Stimulated activated CD8-positive, alpha-beta memory T cell treated with anti-CD3 and anti-CD28 coated beads, Interleukin-4, amount 100 ng/mL, for 1 hour (primary cell): ENCODE measurements at places on chromosomes 3 and 15.

- DNase-seq = no peak
Measured at GRCh38 chr3:184169896-184170875, 4.5 kb upstream of the AP2M1 start.

DNA sequence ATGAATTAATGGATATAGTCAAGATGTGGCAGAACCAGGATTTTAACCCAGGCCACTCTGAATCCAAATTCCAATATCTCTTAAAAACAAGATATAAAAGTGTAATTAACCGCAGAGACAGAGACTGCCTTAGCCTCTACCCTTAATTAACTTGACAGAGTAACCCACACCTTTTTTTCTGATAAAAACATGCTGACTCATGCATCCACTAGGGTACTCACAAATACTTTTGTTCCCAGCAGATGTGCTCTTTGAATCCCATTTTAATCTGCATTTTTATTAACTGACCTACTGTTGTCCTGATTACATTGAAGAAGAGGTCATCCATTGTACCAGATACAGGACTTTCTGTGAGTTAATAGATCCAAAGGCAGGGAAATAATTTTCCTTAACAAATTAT, 278.3 kb downstream of the CHL1 start:
- no peak for DNase-seq

- DNase-seq = no peak
Measured at GRCh38 chr3:175585898-175586297, 726.8 kb downstream of the NAALADL2 start.

DNA sequence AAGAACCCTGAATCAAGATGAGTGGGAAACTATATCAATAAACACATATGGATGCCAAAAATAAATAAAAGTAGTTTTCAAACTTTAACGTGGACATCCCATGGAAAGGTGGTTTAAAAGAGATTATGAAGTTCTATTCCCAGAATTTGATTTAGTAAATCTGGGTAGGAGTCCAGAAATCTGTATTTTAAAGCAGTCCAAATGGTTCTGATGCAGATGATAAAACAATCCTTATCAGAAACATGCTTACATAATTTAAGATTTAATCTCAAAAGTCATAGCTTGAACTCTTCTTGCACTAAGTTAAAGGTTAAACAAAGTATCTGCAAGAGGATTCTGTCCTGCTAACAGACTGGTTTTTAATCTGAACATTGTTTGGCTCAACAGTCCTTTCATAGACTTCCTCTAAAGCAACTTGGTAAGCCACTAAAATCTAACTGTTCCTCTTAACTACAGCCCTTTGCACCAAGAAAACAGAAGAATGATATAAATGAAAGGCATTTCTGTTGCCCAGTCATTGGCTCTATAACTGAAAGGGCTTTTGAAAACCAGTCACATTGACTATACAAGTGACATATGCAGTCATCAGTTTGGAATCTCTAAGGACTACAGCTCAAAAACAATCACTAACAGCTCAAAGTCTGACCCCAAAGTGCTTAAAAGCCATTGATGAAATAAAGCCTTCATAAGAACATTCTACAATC, 23.4 kb upstream of the MAP4 start:
- no peak for DNase-seq

DNA sequence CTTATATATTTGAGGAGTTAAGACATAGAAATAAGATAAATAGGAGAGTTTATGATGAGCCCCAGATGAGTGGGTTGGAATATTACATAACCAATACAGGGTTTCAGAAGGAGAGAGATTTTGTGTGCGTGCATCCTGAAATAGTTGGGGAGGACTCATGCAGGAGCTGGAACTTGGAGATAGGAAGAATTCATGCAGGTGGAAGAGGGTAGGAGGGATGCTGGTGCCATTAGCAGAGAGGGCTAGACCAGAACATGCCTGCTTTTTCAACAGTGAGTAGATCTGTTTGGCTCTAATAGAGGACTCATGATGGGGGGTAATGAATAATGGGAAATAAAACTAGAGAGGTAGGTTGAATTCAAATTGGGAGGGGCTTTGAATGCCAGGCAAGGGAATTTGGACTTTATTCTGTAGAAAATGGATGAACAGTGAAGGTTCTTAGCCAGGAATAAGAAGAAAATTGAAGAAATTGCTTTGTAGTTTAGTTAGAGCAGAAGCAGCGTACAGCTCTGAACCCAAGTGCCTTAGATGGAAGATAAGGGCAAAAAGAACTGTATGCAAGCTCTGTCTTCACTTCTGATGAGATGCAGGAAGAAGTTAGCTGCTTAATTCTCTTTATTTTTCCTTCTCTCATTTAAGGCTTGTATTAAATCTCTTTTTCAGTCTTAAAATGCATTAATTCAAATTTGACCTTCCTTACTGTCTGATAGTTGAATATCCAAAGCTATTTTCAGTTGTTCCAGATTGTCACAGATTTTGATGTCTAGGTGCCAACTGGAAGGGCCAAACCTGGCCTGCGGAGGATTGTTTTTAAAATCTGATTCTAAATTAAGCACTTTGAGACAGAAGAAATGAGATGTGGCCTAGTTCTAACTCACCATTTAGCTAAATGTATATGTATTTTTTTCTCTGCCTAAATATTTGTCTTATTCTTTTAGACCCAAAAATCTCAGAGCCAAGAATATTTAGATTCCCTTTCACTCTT, 86.3 kb downstream of the PPM1L start:
- DNase-seq = no peak

DNA sequence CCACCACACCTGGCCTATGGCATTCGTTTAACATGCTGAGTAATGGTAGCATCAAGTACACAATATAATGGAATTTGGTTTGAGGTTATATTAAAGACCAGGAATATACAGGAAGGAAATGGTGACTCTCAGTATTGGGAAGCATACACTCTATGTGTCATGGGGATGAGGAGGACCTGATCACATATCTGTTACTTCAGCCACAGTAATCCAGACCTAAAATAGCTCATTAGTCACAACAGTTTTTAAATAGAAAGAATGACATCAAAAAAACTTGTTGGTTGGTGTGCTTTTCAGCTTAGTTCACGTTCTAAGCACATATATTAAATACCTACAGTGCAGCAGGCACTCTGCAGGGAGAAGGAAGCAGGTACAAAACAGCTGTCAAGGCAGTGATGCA, 52.5 kb upstream of the ATP2C1 start:
- DNase-seq = no peak

- no peak for DNase-seq
Measured at GRCh38 chr3:114451051-114451451, 157.2 kb downstream of the TIGIT start.

GRCh38 chr3:63043631-63044030, 168.4 kb upstream of the CADPS start:
- DNase-seq = no peak

- DNase-seq = no peak
Measured at GRCh38 chr15:25643120-25643519, 204.3 kb upstream of the UBE3A start.

GRCh38 chr3:18301781-18302180, 123.4 kb downstream of the SATB1 start:
- DNase-seq = no peak

DNA sequence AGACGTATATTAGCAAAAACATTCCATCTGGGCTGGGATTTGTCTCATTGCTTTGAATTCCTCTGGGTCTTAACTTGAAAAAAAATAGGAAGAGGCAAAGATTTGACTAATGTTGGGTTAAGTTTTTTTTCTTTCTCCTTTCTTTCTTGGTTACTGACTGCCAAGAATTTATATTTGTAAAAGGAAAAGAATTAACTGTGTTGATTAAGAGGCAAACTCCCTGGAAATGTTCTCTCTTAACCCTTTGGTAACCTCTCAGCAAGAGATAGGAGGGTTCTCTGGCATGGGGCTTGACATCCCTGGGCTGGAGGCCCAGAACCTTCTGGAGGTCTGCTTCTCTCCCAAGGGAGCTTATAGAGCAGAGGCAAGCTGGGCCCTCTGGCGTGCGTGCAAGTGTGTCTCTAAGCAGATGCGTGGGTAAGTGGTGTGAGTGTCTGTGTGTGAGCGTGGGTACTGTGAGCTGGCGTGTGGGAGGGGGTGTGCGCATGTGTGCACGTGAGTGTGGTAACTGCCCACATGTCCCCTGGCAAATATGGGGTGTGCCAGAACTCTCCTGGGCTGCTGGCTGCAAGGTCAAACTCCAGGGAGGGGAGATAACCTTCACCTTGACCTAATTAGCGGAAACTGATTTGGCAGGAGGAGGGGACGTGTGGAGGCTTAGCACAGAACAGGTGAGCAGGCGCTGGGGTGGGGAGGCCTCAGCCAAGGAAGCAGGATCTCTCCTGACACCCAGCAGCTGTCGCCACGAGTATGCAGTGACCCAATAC, 49.4 kb upstream of the MAGEF1 start:
- no peak for DNase-seq

GRCh38 chr3:150077581-150078247, 107.0 kb upstream of the PFN2 start:
- DNase-seq = no peak

GRCh38 chr3:42505849-42506410, 3.5 kb downstream of the VIPR1 start:
- DNase-seq = no peak

- no peak for DNase-seq
Measured at GRCh38 chr3:152969557-152970300, 134.8 kb downstream of the P2RY1 start.

- DNase-seq = no peak
Measured at GRCh38 chr3:79415356-79415755, 352.4 kb downstream of the ROBO1 start.

DNA sequence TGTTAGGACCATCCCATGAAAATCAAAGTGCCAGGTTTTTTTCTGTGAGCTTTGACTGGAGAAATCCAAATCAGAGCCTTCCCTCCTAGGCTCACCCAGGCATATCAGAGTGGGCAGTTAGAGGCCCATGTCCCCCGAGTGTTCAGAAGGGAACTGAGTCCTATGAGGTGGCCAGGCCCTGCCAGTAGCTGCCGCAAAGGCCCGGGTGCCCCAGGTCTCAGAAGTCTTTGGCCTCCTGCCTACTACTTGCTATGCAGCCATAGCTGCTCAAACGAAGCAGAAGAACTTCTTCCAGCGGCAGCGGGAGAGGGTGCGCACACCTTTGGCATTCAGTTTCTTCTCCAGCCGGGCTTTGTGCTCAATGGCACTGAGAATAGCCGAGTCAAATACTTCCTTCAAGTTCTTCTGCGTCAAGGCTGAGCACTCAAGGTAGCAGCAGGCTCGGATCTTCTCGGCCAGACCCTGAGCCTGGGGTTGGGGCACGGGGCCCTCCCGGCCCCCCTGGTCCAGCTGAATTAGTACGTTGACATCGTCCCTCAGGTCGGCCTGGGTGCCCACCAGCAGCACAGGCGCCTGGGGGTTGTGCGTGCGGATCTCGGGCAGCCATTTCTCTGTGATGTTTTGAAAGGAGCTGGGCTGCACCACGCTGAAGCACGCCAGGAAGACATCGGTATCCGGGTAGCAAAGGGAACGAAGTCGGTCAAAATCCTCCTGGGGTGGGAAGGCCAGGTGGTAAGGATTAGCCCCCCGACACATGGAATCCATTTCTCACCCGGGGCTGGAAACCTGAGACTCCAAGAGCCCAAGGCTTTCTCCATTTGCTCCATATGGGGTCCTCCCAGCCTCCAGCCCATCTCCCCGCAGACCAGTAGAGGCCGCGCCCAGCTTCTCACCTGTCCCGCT, 992 bp downstream of the RHOV start:
- no peak for DNase-seq

GRCh38 chr15:39052323-39052705, 487.7 kb upstream of the RASGRP1 start:
- DNase-seq = no peak

DNA sequence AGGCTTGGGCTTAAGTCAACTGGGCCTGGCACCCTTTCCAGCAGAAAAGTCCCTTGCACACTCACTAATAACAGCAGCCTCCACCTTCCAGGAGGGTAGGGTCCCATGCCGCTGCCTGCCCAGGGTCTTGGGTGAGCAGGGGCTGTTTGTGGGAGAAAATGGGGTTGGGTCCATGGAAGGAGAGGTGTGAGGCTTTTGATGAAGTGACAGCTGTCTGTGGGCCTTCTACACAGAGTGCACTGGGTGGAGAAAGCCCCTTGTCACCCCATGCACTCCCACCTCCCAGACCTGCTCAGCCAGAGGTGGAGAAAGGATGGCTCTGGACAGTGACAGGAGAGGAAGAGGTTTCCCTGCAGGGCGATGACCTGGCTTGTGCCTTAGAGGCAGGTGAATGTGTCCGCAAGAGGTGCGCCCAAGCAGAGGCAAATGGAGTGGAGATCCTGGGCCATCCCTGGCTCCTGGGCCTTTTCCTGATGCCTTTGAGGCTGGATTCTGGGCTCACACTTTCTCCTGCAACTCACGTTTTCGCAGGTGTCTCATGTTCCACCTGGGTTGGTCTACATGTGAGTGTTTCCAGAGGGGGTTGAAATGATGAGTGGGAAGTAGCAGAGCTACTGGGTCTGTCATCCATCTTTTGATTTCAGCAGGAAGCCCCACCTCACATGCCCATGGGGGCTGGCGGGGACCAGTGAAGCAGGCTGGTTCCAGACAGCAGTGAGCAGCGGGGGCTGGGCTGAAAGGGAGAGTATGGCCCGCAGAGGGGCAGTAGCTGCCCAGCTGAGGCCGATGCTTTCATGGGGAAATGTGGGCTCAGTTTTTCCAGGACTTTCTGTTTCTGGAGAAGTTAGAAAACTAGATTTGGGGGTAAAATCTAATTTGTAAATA, 85.2 kb upstream of the PRR23E start:
- DNase-seq = no peak

GRCh38 chr3:149512073-149512782, 37.7 kb downstream of the TM4SF4 start:
- no peak for DNase-seq

GRCh38 chr3:40265181-40265580, 44.3 kb upstream of the EIF1B start:
- no peak for DNase-seq

DNA sequence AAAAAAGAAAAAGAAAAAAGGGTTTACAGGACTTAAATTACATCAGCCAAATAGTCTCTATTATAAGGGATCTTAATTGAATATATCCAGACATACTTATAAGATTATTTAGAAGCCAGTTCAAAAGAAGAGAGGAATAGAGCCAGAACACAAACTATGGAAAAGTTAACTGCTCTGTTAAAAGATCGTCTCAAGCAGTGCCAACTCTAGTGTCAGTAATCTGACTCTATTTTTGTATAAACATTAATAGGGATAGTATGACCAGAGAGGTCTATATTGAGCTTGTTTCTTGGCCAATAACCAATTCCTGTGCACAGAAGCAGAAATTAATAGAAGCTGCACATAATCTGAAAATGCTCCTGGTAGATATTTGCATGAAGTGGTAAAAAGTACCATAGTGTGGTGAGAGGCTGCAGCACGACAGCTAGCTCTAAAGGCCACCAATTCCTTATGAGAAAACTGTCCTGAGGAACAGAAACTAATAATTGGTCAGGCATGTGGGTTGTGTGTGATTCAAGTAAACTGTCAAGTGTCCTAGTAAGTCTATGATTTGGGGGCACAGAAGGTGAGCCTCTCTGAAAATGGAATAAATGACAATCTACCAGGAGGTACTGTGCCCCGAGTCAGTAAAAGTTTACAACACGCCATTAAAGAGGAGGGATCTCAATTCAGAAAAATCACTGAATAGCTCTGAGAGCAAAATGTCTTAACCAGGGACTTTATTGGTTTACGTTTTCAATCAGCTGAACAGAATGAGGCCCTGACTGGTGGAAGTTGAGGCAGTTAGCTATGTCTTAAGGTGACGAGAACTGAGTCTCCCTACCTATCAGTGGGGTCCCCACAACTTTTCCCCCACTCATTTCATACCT, 51.5 kb upstream of the NANOGP8 start:
- no peak for DNase-seq

- DNase-seq = no peak
Measured at GRCh38 chr3:136952292-136952691, 5.5 kb upstream of the IL20RB start.
